Activated T-helper 2 cell treated with anti-CD3 and anti-CD28 coated beads, Interferon-gamma antibody, Interleukin-2, Interleukin-4, amounts not matched to agents 10 μg/mL and 5 μg/mL and 100 μg/mL, durations not matched to agents 14 hours and 24 hours and 36 hours (primary cell): ENCODE measurements at places on chromosomes 3 and 15.

GRCh38 chr15:63057468-63058345 is 15.2 kb downstream of the TPM1 start:
- no peak for DNase-seq

GRCh38 chr3:47932421-47932820 is 83.8 kb downstream of the MAP4 start:
- DNase-seq = no peak

GRCh38 chr3:168604767-168605166 is 509.0 kb upstream of the GOLIM4 start:
- no peak for DNase-seq

GRCh38 chr3:150341891-150342290 is 66.2 kb upstream of the TSC22D2 start:
- DNase-seq = no peak

- DNase-seq = no peak
These were observed 22.1 kb downstream of the SLC25A26 start for GRCh38 chr3:66242788-66243464.

- no peak for DNase-seq
These were observed 118.8 kb upstream of the ADPGK start for GRCh38 chr15:72902245-72902918.

- no peak for DNase-seq
These were observed 643 bp upstream of the LMCD1 start for GRCh38 chr3:8500989-8501370.

- DNase-seq = no peak
These were observed 15.4 kb downstream of the TMEM44 start for GRCh38 chr3:194617827-194618226.

DNA sequence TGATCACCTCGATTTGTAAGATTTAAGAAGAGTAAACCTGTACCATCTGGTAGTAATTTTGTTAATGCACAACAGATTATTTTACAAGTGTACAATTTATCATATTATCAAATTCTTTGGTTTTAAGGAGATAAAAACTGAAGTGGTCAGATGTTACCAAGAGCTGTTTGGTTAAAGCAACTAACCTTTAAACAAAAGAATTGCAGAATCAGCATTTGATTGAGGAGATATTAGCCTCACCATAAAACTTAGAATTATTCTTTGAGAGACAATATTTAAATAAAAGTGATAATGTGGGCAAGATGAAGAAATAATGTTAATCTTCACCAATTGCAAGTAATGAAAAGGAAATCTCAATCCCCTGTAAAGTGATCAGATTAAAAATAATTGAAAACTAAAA is 1034.9 kb downstream of the ROBO1 start:
- DNase-seq = no peak

DNA sequence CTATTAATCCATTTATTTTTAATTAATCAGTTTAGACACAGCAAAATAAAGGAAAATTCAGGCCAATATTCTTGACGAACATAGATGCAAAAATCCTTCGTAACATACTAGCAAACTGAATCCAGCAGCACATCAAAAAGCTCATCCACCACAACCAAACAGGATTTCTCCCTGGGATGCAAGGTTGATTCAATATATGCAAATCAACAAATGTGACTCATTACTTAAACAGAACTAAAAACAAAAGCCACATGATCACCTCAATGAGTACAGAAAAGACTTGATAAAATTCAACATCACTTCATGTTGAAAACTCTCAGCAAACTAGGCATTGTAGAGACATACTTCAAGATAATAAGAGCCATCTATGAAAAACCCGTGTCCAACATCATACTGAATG is 364.1 kb upstream of the THBS1 start:
- no peak for DNase-seq

GRCh38 chr3:132199451-132199850 is 117.8 kb upstream of the ACP3 start:
- no peak for DNase-seq

GRCh38 chr3:135248213-135248612 is 453.2 kb downstream of the EPHB1 start:
- no peak for DNase-seq

- no peak for DNase-seq
These were observed 259.1 kb downstream of the OPA1 start for GRCh38 chr3:193851941-193852674.

GRCh38 chr15:77658304-77658703 is 25.6 kb upstream of the LINGO1 start:
- no peak for DNase-seq

GRCh38 chr15:101182215-101182614 is 69.6 kb downstream of the CHSY1 start:
- DNase-seq = no peak

GRCh38 chr3:191915712-191916111 is 454.7 kb downstream of the PYDC2 start:
- DNase-seq = no peak

- no peak for DNase-seq
These were observed 55.6 kb downstream of the PLXNA1 start for GRCh38 chr3:127038466-127038865.

DNA sequence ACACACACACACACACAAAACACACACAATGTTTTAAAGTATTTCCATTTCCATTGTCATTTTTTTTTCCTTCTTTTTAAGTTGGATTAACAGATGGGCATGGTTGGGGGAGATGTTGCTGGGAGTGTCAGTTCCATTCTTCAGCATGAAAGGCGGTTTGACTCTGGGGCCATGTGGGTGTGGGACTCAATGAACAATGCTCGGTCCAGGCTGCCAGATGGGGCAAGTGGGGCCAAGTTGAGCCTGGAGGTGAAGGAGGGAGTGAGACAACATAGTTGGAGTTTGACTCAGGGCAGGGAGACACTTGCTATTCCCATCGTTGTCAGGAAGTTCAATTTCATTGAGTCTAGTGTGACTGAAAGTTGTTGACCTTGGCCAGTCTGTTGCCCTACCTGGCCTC is 125.3 kb downstream of the TLE3 start:
- DNase-seq = no peak

DNA sequence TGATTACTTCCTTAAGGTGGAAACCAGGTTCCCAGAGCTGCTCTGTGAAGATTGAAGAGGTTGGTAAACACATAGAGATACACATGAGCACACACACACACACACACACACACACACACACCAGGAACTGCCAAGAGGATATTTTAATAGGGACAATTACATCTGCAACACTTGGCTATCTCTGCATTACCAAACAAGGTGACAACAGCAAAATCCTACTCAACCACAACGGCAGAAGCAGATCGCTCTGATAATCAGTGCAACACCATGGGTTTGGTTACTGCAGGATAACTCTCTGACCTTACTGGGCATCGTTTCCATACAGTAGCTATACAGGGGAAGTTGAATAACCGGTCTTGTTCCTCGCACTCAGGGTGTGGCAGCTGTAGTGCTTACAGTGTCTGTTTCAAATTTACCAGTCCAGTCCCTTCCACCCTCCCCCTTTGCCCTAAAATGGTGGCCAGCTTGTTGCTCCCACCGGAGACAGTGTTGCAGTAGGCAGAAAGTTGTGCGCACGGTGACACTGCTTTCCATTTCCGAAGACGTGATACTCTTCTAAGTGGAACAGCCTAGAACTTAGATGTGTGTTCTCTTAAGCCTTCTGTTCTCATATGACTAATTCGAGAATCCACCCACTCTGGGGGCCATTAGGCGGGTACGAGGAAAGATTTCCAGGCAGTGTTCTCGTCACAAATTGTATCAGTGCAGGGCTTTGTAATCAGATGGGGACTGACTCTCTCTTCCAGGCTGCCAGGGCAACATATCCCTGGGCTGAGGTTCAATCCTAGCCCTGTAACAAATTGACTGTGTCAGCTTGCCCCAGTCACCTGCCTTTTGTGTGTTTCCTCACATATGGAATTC is 176.2 kb downstream of the P3H2 start:
- no peak for DNase-seq

DNA sequence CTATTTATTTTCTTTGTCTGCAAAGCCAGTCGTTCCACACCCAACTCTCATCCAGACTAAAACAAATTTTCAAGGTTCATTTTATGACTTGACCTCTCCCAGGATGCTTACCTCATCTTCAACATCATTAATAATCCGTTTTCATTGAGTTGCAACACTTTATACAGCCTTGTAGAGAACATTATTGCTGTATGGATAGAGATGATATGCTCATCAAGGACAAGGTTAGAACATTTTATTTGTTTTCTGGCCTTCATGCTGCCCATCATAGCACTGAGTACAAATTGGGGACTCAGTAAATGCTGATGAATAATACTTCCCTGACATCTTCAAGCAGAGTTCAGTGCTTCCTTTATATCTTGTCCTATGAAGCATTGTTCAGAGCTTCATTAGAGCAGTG is 120.2 kb downstream of the OXSM start:
- DNase-seq = no peak

GRCh38 chr15:80251428-80252120 is 439 bp downstream of the CTXND1 start:
- DNase-seq = no peak

DNA sequence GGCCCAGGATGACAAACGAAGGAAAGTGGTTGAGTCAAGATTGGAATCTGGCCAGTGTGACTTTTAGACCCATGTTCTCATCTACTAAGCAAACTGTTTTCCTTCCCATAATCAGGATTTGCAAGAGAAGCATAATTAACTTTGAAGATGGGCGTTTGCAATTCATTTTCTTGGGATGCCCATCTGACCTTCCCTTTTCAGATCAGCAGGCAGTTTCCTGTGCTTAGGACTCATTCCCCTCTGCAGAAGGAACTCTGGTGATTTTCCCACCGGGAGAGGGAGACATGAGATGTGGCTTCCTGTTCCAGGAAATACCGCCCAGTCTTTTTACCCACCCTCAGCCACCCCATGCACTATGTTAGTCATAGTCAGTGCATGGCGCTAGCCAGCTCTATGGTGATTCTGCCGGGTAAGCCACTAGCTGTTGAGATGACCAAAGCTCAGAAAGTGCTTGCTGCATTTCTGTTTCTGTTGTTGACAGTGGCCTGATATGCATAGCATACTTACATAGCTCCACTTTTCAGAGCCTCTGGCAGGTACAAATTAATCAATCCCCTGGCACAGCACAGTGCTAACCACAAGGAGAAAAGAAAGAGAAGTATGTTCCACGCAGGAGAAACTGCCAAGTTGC is 129.4 kb downstream of the VGLL4 start:
- DNase-seq = no peak

GRCh38 chr3:68958932-68959331 is 26.6 kb upstream of the TAFA4 start:
- DNase-seq = no peak

- no peak for DNase-seq
These were observed 214.2 kb downstream of the NAALADL2 start for GRCh38 chr3:175073219-175073905.

GRCh38 chr15:77538027-77538451 is 94.7 kb downstream of the LINGO1 start:
- DNase-seq = no peak

DNA sequence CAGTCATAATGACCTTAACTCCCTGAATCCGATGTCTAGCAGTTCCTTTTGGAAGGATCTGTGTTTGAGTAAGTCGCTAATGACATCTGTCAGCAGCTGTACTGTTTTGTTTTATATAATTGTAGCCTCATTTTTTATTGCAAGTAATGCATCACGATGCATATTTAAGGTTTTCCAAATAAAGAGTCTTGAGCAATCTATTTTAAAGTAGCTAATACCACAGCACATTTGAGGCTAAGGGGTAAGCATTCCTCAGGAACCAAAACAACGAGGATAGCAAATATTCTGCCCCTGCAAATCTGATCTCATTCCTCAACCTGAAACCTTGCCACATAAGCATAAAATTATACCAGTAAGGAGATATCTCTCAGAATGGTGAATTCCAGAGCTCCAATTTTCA is 98.7 kb downstream of the TBC1D5 start:
- DNase-seq = no peak

DNA sequence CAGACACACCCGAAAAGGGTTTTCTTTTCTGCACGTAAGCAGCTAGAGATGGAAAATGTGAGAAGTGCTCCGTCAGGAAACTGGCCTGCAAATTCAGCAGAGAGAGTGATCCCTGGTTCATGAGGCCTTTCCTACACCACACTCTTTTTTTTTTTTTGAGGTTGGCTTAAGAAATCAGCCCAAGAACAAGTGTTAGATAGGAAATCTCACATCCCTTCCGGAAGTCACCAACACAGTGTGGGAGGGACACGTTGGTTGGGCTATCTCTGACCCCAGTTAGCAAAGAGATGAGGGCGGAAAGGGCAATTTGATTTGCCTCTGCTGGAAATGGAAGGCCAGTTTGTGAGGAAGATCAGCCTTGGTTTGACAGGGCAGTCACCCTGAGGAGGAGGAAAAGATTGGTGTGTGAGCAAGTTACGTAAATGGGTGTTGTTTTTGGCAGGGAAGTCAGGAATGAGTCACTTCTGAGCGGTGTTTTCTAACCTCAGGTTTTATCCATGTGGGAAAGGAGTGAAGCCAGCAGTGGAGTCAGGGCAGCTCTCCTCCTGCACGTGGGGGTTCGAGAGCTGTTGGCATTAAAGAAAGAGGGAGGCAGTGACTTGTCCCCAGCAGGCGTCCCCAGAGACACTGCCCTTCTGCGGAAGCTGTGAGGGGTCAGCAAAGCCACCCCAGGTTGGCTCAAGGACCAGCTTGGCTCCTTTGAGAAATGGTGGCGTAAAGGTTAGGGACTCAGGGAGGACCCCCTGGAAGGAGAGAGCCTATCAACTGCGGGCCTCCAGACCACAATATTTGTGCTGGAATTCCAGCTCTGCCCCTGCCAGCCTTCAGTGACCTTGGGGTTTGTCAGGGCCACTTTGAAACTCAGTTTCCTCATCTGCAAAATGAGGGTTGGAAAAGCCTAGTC is 237.6 kb upstream of the BHLHE40 start:
- DNase-seq = no peak

DNA sequence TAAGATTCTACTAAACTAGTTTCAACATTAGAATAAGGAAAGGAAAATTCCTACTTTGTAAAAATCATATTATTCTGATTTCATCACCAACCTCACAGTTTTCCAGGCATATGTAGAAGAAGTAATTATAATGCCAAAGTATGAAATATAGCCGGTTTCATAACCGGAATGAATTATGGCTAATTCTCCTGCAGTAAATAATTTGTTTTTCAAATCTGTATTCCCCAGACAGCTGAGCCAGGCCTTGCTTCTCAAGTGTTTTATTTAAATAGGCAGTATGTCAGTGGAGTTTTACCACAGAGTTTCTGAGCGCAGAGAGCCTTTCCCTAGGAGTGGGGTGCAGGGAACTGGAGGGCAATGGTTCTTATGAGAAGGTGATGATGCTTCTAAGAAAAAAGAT is 8.7 kb upstream of the CPA3 start:
- no peak for DNase-seq

GRCh38 chr3:177596816-177597271 is 399.6 kb upstream of the TBL1XR1 start:
- DNase-seq = no peak
